CD4-positive, alpha-beta T cell (primary cell): ENCODE measurements at places on chromosomes 6 and 20.

DNA sequence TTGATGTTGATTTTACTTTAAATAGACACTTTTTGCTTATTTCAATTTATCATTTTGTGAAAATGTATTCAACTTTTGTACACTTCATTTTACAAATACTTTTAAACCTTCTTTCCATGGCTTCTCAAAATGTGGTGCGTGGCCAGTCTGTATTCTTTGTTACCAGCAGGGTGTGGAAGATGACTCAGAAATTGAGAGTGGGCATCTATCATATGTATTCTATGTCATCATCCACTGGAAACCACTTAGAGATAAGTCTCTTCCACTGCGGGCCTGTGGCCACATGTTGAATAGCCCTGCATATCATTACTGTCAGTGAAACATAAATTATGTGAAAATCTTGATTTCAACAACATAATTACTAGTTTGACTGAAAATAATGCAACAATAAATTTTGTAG, 52.6 kb upstream of the MC3R start:
- DNase-seq, result no peak

DNA sequence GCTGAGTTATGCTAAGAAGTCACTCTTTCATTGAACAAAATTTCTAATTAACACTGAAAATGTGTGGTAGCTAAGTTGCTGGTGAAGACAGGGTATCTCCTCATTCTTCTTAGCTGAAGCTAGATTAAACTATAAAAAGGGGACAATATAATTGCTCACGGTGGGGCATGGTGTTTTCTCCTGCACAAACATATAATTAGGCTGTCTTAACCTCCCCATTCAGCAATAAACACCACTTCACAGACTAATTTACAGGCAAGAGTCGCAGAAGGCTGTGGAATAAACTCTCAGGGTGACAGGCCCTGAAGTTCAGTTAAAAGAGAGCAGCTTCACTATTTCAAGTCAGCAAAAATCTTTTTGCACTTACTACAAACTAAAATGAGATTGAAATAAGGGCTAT, 338.9 kb upstream of the NT5E start:
- DNase-seq, result no peak

DNA sequence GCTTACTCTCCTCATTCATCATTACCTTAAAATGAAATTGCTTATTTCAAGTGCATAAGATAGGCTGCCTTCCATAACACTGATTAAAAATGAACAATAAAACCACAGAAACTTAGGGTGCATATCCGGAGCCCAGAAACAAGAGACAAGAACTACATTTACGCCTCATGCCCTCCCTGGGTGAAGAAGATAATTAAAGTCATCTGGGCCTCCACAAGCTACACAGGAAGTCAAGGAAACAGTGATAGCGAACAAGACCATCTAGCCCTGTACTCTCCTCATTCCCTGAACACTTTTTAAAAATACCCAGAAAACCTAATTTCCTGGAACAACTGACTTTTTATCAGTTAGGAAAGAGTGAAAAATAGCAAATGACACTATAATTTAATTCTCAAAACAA, 6.3 kb downstream of the SOD2 start:
- DNase-seq, result no peak

DNA sequence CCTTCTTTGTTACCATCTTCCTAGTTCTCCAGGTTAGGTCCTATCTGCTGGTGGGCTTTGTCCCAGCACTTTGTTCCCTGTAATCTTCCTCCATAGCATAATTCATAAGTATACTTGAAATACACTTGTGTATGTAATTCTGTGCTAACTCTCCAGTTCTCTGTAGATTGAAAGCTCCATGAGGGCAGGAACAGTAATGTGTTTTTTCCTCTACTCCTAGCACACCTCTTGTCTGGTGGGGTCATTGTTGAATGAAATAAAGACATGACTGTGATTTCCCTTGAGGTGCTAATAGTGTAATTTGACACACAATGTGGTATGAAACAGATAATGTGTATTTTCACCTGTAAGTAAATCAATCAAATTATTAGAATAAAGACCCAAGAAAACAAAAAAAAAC, 30.0 kb downstream of the MAP3K4 start:
- DNase-seq, result no peak

DNA sequence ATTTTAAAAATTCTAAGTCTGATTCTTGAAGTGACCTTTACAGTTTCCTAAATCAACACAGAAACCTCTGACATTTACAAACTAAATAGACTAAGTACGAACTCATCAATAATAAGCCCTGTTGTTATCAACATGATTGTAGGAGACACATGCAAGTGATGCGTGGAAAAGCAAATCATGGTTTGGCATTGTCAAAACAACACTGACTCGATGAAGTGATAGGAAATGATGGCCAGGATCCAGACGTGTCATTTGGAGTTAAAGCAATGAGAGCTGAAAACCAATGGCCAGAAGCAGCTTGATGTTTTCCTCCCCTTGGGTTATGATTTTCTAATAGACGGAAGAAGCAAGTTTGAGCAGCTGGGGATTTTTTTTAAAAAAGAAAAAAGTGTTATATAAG, 117.4 kb upstream of the FAM184A start:
- no peak for DNase-seq

GRCh38 chr6:90575267-90575666, 11.6 kb downstream of the MAP3K7 start:
- DNase-seq, result no peak

DNA sequence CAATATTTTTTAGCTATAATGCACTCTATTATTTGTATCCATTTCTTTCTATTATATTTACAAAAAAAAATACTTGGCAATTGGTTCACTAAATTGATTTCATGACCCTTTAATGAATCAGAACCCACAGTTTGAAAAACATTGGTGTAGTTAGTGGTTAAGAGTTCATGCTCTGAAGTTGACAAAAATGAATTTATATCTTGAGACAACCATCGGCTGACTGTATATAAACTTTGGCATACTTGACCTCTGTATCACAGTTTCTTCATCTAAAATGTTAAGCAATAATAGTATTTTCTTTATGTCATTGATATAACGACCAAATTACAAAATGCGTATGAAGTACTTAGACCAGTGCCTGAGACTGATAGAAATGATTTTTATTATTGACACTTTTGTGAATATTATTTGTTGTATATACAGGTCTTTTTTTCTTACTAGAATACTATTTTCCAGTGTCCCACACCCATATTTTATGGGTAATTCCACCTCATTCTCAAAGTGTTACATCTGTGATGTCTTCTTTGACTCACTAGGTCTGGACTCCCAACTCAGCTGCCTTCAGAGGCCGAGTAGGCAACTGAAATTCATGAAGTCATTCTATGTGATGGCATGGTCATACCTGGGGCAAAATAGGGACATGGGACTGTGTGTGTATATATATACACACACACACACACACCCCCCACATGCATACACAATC, 459.2 kb downstream of the RFPL4B start:
- no peak for DNase-seq

DNA sequence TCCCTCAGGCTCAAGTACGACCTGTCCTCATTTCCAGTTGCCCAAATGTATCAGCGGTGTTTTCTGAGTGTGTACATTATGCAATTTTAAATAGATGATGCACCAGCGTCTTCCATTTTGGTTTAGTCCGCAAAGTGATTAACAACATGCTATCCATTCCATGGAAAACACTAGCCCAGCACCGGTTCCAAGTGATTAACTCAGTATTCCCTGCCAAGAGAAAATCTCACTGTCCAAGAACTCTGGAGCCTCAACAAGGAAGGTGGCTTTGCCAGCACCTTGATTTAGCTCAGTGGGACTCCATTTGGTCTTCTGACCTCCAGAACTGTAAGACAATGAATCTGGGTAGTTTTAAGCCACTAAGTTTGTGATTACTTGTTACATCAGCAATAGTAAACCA, 107.2 kb downstream of the FOXC1 start:
- DNase-seq, result no peak

DNA sequence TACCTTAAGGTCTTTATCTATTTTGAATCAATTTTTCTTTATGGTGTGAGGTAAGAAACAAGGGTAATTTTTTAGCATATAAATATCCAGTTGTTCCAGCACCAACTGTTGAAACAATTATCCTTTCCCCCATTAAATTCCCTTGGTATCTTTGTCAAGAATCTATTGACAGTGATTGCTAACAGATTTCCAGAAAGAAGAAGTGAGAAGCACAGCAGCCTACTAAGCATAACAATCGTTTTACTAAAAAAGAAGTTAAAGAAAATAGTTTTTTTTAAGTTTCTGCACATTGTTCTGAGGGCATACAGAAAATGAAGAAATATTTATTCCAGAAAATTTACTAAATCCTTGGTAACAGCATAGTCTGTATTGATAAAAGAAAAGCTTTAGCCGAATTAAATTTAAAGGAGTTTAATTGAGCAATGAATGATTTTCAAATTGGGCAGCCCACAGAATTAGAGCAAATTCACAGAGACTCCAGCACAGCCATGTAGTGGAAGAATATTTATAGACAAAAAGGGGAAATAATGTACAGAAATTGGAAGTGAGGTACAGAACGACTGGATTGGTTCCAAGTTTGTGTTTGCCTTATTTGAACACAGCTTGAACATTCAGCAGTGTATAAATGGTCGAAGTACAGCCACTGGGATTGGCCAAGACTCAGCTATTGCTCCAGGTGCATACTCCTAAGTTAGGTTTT, 97.9 kb upstream of the UST start:
- DNase-seq, result no peak

- no peak for DNase-seq
Measured at GRCh38 chr6:140414966-140415620, 1040.6 kb upstream of the CITED2 start.

- DNase-seq, result no peak
Measured at GRCh38 chr6:14664112-14664601, 546.6 kb downstream of the CD83 start.
